Activated CD8-positive, alpha-beta memory T cell treated with anti-CD3 and anti-CD28 coated beads, Interleukin-2, amount 50 U/mL, for 48 hours (primary cell): ENCODE measurements at places on chromosomes 3 and 15.

DNA sequence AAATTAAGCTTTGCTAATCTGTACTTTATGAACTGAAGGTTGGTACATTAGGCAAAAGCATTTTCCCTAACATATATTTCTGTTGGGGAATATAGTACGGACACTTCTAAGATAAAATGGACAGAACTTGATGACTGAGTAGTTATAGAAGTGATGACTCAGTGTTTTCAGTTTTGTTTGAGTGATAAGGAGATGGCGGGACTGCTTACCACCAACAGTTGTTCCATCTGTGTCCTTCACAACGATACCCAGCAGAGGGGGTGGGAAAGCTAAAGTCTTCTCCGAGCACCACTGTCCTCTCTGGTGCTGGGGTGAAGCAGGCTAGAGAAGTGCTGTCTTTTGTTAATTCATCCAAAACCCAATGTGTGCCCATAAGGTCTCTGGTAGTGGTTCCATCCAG is 195.8 kb downstream of the CD47 start:
- DNase-seq, result no peak

DNA sequence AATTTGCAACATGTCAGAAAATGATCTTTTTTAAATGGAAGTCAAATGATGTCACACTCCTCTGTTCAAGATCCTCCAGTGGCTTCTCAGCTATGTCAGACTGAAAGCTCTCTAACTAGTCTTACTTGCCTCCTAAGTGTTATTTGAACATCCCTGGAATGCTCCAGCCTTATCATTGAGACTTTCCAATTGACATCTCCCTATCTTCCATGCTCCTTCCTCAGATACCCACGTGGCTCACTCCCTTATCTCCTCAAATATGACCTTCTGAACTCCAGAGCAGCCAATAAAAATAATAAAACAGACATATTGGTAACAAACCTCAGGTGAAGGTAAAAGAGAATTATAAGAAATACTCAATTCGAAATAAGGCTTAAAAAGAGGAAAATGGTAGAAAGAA is 25.5 kb upstream of the AADAC start:
- no peak for DNase-seq

DNA sequence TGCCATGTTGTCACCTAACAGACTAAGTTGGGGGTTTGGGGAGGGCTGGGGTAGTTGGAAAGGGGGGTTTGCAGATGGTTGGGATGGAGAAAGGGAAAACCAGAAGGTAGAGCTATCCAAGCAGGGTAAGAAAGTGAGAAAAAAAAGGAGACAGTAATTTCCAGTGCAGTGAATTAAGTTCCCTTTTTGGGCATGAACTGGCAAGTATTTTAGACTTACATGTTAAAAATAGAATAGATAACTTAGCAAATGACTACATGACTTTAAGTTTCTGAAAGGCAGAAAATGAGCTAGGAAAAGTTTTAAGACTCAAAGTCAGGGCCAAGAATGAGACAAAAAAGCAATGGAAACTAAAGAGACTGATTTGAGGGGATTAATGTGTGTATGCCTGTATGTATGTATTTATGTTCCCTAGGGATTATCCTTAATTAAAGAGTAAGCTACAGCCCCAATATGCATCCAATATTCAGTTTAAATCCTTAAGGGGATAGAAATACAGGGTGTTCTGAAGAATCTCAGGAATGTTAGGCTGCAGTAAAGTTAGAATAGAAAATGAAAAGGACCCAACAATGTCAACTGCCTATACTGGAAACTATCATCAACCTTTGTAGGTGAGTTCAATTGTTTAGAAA is 285.2 kb upstream of the MME start:
- no peak for DNase-seq

DNA sequence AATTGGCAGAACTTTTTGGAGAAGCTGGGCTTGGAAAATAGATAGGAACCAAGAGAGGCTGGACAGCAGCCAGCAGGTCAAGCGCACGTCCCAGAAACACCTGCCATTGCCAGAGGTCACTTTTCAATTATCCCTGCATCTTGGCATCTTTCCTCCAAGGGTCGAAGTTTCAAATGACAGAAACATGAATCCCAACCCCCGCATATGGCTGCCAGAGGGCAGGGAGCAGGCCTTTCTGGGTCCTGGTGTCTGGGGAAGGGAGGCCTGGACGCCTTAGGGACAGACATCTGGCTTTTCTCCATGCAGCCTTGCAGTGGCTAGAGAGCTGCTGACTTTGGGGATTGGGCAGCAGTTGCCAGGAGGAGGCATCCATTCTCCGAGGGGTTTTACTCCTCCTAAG is 164.5 kb upstream of the TPM1 start:
- DNase-seq, result no peak

DNA sequence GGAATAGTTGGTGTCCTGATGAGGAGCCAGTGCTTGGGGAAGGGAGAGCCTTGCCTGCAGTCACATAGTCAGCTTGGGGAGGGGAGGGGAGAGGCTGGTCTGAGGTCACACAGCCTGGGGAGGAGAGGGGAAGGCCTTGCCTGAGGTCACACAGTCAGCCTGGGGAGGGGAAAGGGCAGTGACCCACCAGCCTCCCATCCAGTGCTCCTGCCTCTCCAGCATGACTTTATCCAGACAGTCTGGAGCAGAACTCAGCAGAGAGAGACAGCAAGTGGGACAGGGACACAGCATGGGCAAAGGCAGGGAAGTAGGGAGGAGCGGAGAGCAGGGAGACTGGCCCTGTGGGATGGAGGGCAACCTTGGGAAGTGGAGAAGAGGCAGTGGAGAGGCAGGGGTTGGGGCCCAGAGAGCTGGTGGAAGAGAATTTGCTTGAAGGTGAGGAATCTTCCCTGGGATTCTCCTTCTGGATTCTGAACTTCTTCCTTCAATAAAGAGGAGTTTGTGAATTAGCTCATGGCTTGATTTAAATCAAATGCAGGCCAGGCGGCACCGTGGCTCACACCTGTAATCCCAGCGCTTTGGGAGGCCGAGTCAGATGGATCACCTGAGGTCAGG is 64.5 kb downstream of the CORO2B start:
- no peak for DNase-seq

GRCh38 chr3:160170409-160171370 is 54.5 kb upstream of the C3orf80 start:
- DNase-seq, result no peak

DNA sequence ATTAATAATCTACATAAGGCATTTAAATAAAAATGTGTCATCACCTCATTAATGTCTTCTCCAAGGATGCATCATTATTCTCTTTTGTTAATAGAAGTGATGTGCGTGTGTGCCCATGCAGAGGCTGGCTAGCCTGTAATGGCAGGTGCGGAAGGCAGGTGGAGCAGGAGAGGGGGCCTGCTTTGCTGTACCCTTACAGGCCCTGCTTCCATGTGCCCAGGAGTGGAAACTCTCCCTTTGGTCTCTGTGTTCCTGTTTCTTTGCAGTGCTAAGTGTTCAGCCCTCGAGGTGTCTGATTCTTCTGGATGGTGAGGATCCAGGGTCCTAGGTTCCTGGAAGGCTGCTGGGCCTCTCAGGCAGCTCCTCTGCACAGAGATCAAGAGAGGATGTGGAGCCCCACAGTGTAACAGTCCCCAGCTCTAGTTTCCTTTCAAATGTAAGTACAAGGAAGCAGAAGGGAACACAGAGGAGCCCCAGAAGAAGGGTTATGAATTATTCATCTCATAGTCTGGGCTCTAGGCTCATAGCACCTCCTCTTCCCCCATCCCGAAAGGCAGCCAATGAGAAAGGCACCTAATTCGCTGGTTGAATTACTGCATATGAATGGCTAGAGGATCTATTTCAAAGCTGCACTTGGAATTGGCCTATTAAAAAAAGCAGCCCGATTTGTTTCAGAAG is 39.2 kb upstream of the AGBL1 start:
- no peak for DNase-seq

DNA sequence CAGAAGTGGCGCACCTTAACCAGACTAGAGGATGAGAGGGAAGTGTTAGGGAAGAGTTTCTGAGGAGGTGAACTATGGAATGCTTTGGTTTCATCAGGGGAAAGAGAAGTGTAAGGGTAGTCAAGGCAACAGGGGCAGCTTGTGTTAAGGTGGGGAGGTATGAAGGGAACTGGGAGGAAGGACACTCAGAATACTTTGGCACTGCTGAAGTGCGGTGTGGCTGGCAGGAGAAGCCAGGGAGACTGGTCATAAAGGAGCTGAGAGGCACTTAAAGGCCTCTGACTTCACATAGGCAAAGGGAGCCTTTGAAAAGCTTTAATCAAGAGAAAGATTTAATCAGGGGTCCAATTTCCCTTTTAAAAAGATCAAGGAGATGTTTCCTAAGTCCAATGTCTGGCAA is 129.0 kb downstream of the ERC2 start:
- no peak for DNase-seq

DNA sequence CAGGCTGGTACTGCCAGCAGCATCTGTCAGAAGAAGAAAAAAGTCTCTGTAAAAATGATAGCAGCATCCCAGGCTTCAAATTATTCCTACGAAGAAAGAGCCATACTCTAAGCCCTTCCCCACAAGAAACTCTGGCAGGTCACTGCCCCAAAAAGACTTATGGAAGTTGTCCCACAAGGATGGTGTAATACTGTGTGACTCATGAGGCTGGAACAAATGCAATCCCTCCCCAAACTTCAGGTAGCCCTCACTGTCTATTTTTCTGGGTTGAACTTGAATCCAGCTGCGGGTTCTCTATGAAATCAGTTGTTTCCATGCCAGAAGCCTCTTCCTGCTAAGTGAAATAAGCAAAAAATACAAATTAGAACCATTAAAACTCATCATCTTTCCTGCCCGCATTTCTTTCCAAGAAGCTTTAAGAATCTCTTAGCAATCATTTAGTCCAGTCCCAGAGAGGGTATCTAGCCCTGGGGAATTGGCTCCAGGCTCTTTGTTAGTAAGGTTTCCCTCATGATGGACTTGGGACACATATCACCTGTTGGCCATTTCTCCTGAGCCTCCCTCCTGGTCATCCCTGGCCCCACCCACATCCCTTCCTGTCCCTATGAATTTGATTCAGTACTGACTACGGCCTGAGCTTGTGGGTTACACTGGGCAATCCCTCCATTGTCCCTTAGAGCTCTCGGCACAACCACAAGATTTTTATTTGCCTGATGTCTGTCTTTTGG is 51.7 kb downstream of the FAM174B start:
- DNase-seq, result no peak

DNA sequence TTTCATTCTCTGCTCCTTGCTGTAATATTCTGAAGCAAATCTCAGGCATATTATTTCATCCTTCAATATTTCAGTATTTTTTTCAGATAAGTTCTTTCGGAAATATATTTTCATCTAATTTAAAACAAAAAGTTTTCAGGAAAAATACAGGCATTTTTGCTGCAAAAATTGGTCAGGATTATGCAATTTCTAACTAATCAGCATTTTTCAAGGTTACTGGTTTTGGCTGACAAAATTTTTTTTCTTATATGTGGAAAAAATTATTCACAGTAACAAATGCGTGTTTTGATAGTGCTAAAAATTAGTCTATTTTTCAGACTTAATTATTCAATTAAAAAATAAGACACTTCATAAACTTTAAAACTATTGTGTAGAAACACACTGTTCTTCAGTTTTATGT is 31.4 kb downstream of the FNDC3B start:
- no peak for DNase-seq

DNA sequence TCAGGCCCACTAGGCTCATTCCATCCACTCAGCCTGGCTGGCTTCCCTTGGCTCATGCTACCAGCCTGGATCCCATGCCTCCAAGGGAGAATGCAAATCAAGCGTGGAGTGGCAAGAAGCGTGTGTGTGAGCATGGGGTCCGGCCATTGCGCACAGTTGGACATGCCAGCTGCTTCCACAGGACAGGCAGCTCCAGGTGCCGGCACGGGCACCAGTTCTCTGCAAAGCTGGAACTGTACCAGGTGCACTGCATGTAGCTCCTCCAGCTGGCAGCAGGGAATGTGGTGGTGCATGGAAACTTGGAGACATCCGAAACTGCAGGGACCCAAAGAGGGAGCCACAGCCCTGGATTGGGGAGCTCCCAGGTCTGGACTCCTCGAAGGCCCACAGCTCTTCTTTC is 449.8 kb downstream of the EPHA6 start:
- no peak for DNase-seq

DNA sequence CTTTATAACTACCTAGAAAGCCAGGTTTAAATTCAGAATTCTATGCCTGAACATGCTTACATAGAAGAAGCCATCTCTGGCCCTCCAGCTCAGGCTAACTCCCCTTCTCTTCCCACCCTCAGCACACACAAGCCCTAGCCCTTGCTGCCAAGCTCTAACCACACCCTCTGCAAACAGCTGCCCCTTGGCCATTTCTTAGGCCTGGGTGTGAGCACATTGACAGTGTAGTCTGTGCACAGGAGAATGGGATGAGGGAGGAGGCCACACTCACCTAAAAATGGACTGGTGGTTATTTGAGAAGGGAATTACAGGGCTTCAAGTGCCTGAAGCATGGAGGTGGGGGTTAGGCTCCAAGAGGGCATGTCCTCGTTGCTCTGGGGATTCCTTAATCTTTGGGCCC is 42.3 kb upstream of the SLC25A36 start:
- no peak for DNase-seq

DNA sequence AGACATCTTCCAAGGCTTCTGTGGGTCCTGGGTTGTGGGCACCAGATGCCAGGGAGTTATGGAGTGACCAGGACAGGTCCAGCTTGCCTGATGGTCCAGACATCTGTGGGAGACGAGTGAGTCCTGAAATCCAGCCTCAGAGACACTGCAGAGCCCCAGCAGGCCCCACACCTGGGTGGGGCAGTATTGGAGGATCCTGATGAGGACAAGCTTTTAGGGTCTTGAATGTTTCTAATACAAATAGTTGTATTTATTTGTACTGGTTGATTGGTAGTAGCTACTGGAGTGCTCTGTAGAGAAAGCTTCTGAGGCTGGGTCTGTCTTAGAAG is 67.5 kb upstream of the PRR23C start:
- DNase-seq, result no peak

DNA sequence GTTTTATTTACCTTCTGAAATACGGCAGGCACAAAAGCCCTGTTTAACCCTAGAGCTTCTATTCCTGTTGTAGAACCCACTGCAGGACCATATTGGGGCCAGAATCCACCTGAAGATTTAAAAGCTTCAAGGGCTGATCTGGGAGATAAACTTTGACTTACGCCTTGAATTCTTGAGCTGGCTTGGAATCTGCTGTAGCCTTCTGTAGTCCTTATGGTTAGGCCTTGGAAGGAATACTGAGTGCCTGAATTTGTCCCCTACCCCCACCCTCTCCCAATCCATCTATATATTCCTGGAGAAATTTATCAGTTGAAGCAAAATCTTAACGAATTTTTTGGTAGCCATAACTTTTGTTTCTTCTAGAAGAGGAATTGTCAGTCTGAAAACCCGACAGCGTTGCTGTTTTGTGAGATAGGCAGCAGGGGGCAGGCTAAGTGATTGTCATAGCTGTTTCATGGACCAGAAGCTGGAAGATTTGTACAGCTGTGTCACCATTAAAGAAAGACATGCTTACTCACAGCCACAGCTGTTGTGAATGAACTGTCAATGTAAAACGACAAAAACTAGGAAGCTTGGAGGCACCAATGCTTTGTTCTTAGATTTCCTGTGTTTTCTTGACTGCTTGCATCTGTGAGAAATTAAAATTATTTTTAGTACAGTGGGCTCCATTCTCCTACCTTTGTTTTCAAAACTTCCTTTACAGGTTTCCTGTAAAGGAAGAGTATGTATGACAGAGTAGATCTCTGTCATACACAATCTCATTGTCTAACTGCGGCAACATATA is 12.8 kb downstream of the LXN start:
- no peak for DNase-seq

GRCh38 chr3:174951034-174951433 is 91.9 kb downstream of the NAALADL2 start:
- DNase-seq, result no peak

- DNase-seq, result no peak
These were observed 26.6 kb upstream of the SLMAP start for GRCh38 chr3:57729334-57730045.
